CD4-positive, alpha-beta T cell treated with Interleukin-1 beta for 1 hour (primary cell): ENCODE measurements at places on chromosomes 13 and 19.

GRCh38 chr13:101988140-101988539 lies 413.7 kb downstream of the FGF14 start:
- no peak for DNase-seq

- DNase-seq = no peak
These were observed 759.9 kb downstream of the GPC5 start for GRCh38 chr13:92158346-92158745.

- DNase-seq = peak; percentile 75
These were observed 3.0 kb downstream of the SIGLEC9 start for GRCh38 chr19:51127755-51128154.

GRCh38 chr13:58343076-58343475 lies 711.5 kb downstream of the PCDH17 start:
- no peak for DNase-seq

DNA sequence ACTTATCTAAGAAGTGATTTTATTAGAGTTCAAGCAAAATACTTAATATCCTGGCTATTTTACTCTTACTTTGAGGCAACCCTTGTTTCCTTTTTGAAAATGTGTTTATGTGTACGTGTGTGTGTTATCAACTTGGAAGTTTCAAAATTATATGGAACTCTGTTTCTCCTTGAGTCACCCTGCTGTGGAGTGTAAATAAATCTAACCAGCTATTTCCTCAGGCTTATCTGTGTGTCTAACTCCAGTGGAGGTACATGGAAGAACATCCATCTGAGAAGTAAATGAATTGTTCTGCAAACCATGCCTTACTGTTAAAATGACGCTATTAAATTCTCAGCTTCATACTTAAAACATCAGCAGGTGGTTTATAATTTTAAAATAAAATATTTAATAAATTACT lies 583.4 kb upstream of the SLITRK5 start:
- DNase-seq = no peak
